ENCODE measurements at places on chromosomes 12 and 14. TPM values are rescaled to one million over a fixed set of nuclear protein-coding genes. Genes with fewer than 3 reads are reported as not detected.

Gene CIROP
- polyA plus RNA-seq = not detected

Gene NUP107
- polyA plus RNA-seq = 23.0 TPM

Gene CCDC197
- not detected for polyA plus RNA-seq

Gene SPRYD3
- polyA plus RNA-seq = 24.6 TPM

Gene A2M
- polyA plus RNA-seq = 426 TPM

Gene GALNT16
- polyA plus RNA-seq = 1.7 TPM

Gene RASAL1
- 0.22 TPM for polyA plus RNA-seq

DNA sequence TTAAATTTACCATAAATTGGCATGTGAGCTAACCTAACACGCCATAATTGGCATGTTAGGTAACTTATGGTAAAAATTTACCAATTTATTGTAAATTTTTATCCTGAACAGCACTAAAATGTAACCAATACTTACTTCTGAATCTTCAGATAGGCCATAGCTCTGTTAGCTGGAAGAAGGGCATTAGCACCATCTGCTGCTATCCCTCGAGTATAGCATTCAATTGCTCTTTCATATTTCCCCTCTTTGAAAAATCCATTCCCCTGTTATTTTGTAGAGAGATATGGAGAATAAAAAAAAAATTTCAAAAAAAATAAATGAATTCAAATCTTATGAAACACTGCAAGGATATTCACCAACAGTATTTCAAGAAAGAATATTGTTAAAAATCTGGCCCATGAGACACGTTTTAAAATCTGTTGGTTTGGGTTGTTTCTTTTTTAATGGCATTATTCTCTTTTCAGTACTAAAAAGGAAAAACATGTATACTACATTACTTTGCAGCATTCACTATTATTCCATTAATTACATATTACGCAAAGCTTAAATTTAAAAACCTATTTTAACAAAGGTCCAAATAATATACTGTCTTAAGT is 19.1 kb downstream of the RPAP3 start:
- DNase-seq = peak; percentile 64

GRCh38 chr14:86838363-86838762 is 1154.6 kb downstream of the GALC start:
- DNase-seq = no peak

DNA sequence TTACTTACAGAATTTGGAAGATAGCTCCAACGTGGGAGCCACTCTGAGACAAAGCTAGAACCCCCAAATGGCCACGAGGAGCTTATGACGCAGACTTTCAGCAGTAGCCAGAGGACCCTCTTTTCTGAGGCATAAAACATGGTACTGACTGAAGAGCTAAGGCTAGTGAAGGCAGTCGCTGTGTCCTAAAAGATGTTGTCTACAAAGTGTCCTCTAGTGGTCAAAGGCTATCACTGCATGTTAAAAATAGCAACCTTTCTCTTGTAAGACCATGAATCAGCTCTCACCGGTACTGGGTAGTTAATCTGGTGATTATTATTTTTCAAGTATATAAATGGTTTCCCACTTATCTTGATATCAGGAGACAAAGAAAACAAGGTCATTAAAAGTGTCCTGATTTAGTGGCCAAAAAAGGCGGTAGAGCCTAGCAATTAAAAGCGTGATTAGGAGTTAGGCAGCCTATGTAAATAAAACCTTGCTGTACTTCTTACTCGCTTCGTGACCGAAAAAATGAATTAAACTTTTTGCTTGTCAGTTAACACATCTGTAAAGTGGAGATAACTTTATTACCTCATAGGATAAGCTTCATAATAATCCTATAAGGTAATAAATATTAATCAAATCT is 47.0 kb upstream of the LGR5 start:
- peak; percentile 80 for DNase-seq

DNA sequence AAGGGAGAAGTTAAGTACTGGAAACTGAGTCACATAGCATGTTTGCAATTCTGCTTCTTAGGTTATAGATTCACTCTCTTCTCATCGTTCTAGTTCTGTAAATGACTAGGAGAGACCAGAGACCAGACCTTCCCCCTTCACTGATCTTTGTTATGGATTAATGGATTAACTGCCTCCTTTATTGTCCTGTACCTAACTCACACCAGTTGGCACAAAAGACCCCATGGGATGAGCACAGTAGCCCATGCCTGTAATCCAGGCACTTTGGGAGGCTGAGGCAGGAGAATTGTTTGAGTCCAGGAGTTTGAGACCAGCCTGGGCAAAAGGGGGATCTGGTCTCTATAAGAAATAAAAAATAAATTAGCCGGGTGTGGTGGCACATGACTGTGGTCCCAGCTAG is 20.8 kb downstream of the BCAT1 start:
- DNase-seq = no peak

DNA sequence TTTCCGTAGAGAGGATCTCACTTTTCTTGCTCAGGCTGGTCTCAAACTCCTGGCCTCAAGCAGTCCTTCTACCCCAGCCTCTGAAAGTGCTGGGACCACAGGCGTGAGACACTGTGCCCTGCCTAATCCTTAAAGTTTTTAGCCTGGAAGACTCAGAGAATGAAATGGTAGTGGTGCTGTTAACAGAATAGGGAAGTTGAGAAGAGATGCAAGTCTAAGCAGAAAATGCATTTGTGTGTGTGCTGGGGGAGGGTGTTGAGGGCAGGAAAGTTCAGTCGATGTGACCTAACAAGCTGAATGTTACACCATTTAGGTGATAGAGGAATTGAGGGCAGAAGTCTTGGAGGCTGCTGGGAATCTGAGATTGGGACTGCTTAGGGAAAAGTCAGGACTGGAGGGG is 6.9 kb upstream of the TUBA1A start:
- no peak for DNase-seq

DNA sequence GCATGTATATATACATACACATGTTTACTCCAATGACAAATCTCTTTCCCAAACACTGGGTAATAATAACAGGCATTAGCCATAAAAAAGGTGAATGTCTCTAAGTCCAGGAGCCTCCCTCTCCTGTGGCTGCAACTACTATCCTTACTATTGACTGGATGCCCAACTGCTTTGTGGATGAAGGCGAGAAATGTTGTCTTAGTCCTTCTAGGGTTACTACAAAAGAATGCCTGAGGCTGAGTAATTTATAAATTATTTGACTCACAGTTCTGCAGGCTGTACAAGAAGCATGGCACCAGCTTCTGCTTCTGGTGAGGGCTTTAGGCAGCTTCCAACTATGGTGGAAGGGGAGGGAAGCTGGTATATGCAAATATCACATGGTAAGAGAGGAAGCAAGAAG is 366.0 kb upstream of the DDHD1 start:
- DNase-seq = no peak

DNA sequence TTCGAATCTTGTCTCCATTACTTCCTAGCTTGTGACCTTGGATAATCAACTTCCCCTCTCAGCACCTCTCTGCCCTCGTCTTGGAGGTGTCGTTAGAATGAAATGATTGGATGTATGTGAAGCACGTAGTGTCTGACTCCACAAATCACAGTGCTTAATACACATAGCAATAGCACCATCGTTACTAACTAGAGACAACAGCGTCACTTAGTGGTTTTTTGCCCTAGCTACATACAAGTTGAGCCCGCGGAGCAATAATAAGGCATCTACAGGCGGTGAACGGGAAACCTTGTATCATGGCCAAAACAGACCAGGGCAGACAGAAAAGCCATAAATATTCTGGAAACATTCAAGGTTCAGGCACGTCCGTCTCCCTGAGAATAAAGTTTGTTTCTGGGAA is 154.9 kb downstream of the ASCL4 start:
- peak; percentile 32 for DNase-seq
